ENCODE measurements at places on chromosomes 2 and 18.

GRCh38 chr2:85327160-85327821, 498 bp downstream of the TGOLN2 start:
- no peak for DNase-seq

DNA sequence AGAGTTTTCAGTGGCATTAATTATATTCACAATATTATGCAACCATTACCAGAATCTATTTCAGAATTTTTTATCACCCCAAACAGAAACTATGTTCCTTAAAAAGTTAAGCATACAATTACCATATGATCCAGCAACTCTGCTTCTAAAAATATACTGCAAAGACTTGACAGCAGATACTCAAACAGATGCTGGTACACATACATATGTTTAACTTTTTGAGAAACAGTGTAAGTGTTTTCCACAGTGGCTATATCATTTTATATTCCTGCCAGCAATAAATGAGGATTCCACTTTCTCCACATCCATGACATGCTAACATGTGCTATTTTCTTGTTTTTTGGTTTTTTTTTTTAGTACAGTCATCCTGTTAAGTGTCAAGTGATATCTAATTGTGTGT, 439.3 kb upstream of the VWC2L start:
- no peak for DNase-seq

- DNase-seq, result no peak
Observed at GRCh38 chr2:241357531-241357930, 1.4 kb downstream of the FARP2 start.

DNA sequence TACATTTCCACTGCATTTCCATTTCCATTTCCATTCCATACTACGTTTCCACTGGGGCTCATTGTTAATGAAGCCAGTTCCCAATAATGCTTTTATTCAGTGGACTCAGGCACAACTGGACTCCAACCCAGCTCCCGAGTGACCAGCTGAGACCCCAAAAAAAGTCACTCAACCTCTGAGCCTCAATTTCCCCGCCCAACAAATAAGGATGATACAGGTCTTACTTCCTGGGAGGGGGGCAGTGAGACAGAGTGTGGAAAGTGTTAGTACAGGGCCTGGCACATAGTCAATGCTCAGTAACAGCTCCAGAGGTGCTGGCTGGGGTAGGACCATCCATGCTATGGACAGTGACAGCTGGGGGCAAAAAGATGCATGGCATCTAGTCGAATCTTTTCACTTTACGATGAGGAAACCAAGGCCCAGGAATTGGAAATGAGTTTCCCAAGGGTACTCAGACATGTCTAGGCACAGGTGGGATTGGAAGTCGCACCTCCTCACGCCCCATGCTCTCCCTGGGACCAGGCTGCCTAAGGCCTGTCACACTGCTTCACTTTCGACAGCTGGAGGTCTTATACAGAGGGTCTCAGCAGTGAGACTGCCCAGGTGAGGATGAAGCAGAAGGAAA, 226.5 kb downstream of the ANAPC1 start:
- no peak for DNase-seq

DNA sequence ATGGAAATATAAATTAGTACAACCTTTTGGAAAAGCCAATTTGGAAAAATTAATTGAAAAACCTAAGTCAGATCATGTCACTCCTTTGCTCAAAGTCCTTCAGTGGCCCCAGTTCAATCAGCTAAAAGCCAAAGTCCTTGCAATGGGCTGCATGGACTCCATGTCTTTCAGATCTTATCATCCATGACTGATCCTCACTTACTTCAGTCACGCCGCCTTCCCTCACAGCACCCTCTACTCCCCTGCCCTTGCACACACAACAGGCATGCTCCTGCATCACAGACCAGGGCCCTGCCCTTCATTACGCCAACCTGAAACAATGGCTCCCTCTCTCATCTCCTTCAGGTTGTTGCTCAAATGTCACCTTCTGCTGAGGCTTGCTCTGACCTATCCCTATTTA, 15.6 kb downstream of the KANSL3 start:
- DNase-seq, result no peak

DNA sequence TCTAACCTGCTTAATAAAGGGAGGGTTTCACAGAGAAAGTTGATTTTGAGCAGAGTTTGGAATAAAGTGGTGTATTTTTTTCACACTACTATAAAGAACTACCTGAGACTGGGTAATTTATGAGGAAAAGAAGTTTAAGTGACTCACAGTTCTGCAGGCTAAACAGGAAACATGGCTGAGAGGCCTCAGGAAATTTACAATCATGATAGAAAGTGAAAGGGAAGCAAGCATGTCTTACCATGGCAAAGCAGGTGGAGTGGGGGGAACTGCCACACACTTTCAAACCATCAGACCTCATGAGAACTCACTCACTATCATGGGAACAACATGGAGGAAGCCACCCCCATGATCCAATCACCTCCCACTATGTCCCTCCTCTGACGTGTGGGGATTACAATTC, 546.7 kb downstream of the EPHA4 start:
- DNase-seq, result no peak

DNA sequence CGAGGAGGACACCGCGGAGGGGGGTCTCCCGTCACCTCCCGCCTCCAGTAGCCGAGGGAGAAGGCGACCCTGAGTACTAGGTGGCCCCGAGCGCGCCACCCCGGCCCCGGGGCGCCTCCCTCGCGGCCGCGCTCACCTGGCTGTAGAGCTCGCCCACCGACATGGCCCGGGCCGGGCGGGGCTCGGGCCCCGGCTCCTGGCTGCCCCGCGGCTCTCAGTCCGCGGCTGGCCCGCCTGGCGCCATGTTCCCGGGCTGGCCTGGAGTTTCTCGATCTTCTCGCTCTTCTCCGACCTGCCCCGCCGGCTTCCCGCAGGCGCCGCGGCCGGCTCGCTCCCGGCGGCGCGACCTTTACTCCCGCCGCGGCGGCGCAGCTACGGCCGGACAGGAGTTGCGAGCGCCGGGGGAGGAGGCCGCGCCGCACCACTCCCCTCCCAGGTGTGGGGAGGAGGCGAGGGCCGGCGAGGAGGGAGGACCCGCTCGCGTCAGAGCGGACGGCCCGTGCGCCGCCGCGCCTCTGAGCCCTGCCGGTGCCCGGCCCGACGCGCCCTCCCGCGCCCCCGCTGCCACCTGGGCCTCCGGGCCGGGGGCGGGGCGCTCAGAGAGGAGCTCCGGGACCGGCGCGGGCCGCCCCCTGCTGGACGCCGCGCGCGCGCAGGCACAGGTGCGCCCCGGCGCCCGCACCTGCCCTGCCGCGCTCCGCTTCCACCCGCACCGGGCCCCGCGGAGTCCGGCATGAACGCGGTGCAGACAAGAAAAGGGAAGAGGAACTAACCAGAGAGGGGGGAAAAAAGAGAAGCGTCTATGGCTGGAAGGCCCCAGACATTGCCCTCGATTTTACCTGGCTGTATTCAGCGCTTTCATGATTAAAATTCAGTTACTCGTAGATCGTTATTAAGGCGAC, at the start of gene MYO5B:
MYO5B (minus strand) TSS at position 517 of the 902 bp plus-strand sequence; CDS start at position 163, 354 bp downstream.
- DNase-seq, result no peak

- DNase-seq, result no peak
Observed at GRCh38 chr18:23798249-23798648, 109.0 kb downstream of the LAMA3 start.

DNA sequence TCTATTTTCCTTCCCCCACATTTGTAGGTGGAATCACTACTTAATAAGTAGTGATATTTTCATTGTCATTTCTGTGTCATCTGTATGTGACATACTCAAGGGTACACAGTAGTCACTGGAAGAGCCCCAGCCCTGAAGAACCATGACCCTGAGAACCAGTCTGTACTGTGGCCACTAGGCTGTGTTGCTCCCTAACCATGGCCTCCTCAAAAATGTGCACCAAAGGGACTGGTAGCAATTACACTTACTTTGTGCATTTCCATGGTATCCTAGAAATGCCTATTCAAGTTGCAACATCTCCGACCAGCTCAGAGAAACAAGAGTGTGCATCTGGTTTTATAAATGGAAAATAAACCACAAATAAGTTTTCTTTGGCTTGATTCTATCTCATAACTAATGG, 155.1 kb downstream of the DOCK10 start:
- no peak for DNase-seq

DNA sequence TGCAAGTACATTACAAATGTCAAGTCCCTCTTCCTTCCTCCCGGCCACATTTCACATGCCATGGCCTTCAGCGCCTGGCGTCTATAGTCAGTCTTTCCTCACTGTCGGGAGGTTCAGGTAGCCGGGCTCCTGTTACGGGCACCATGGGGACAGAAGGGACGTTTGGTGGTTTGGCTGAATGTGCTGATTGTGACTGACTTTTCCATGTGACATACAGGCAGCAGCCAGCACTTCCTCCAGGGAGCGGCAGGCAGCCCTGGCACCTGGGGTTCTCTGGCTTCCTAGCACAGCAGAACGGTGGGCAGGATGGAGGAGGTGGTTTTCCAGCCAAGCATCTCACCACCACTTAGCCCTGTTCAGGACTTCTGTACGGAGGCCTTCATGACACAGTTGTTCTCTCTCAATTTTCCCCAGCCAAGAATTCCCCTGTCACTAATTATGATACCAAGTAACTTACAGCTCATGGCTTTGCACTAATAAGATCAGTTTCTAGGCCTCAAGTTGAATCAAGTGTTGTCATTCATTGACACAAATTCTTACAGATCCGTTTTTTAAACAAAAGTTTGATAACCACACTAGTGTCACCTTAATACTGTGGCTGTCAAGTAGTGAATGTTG, 83.9 kb upstream of the REV1 start:
- DNase-seq, result no peak

- DNase-seq, result no peak
Observed at GRCh38 chr18:36387310-36387709, 89.8 kb downstream of the FHOD3 start.

GRCh38 chr2:232976176-232976575, 36.9 kb downstream of the NGEF start:
- DNase-seq, result no peak

DNA sequence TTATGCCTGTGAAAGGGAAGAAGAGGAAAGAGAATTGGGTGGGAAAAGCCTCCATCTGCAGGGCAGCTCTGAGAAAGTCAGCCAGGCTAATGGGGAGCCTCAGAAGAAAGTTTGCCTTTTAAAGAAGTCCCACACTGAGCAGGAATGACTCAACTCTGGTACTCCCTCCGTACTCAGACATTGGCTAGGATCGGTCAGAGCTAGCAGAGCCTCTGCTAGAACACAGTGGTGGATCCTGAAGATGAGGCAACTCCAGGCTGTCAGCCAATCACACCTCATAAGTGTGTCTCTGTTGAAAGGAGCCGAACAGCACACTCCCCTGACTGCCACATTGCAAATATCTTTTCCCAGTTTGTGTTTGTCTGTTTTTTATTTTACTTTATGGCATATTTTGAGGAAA, 96.9 kb downstream of the HNRNPLL start:
- DNase-seq, result no peak

DNA sequence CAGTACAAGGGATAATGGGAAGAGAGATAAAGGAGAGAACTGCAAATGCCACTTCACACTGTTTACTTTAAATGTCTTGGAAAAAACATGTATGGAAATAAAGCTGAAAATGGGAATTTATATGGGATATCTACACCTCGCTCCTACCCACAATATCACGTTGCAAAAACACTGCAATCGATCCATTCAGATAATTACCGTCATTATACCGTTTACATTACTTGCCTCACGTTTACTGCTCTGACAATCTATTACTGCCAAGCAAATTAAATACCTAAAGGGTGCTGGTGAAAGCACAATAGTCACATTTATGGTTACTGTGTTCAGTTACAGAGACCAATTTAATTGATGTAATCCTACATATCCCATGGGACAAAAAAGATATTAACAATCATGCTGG, 214.7 kb upstream of the LYPD1 start:
- DNase-seq, result no peak
